ENCODE measurements at places on chromosomes 12 and 14.

DNA sequence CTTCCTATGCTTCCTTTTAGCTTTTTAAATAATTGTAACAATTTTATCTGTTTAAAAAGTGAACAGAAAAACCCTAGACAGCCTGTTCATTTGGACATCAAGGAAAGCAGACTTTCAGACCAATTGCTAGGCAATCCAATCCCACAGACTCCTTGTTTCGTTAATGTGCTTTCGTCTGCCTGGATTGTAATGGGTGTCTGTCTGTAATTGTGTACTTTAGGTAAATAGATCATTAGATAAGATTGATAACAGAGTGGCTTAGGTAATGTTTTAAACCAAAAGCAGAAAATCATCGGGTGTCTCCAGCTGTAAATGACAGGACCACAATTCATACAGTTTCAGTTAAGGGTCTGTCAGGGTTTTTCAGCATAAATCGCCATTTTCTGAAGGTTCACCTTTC is 19.6 kb downstream of the CCDC60 start:
- DNase-seq: no peak

DNA sequence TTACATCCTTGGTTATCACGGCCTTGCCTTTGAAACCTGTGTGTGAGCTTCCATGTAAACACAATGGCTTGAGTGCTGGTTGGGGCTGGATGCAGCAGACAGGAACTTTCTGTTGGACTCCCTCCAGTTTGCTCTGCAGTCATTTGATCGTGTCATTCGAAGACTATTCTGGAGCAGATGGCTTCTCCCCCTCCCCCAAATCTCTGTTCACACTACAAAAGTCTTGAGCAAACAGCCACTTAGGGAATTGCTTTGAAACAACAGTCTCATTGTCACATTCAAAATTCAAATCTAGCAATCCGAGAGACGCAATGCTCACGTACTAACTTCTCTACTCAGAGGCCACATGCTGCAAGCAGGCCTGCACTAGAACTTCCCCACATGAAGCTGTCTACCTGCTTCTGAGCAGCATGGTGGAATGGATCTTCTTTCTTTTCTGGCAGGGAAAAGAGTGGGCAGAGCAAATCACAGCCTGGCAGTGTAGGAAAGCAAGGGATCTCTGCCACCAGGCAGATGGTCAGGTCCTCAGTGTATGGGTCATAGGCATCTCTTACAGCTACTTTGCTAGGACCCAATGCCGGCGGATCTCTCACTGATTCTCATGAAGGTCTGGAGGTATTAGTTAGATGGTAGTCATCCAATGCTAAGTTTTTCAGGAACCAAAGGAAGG is 214.2 kb downstream of the PPM1H start:
- DNase-seq: no peak

GRCh38 chr14:67633451-67634147 is 13.9 kb downstream of the ARG2 start:
- DNase-seq: no peak

DNA sequence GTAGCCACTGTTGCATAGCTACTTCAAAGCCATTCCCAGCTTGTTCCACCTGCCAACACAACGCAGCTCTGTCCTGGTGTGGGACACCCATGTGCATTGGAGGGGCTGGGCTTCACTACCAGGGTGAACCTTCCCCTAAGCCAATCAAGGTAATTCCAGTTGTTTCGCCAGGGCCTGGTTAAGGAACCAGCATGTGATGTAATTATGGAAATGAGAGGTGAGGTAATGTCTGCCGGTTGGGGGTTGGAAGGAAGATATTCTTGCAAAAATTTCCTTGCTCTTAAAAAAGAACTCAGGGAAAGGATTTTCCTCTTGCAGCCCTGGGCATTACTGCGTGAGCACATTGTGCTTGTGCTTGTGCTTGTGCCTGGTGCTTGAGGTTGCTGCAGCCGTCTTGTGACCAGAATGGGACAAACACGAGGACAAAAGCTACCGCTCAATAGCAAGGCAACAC is 14.9 kb downstream of the TUBA1C start:
- DNase-seq: no peak

- peak; percentile 25 for DNase-seq
These were observed 96.2 kb downstream of the BTG1 start for GRCh38 chr12:92049403-92049802.

GRCh38 chr12:100661300-100661951 is 87.9 kb downstream of the GAS2L3 start:
- peak; percentile 12 for DNase-seq

- DNase-seq: no peak
These were observed 68.3 kb downstream of the RIMBP2 start for GRCh38 chr12:130647814-130648213.

DNA sequence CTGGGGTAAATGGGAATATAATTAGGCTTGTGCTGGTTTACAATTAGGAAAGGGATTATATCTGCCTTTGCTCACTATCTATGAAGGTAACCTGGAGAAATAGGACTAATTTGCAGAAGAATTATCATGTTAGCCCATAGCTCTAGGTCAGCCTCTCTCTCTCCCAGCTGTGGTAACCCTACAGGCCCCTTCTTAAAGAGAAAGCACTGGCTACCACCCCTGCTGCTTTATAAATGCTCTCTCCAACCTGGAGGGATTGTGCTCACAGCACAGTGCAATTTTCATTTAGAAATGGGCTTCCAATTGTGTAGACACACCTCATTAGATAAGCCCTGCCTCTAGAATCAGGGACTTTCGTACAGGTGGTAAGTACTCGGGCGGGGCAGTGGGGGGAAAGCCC is 22.7 kb upstream of the MGST1 start:
- DNase-seq: no peak

DNA sequence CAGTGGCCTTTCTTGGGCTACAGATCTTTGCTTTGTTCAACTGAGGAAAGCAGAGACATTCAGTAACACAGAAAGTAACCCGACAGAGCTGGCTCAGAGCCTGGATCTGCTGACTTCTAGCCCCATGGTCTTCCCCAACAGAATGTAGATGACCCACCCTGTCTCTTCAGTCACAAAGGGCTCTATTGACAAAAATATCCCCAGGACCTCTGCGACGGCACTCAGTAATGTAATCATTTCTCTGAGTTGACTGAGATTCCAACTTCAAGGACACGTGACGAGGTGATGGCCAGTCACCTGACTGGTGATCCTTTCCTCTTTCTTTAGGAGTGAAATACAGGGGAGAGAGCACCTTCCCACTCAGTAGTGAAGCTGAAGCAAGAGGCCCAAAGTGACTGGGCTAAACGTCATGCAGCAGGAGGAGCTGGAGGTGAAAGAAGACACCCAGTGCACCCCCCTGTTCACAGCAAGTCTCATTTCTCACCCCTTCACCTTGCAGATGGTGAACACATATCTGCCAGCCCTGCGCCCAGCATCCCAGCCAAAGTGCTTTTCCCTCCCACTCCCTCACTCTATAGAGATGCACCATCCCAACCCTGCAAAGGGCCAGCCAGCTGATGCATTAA is 179.2 kb upstream of the EGLN3 start:
- DNase-seq: no peak

DNA sequence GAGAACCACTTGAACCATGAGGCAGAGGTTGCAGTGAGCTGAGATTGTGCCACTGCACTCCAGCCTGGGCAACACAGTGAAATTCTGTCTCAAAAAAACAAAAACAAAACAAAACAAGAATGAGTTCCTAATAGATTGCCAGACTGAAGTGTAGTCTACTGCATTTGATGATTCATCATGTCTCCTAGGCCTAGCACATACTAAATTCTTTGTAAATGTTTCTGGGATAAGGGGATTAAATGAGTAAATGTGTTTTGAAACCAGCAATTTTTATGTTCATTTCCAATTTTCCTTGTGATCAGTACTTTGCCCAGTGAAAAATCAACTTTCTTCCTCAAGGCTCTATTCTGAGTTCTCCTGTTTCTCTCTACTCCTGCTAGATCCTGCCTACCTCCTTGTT is 2.9 kb upstream of the DYRK2 start:
- no peak for DNase-seq

DNA sequence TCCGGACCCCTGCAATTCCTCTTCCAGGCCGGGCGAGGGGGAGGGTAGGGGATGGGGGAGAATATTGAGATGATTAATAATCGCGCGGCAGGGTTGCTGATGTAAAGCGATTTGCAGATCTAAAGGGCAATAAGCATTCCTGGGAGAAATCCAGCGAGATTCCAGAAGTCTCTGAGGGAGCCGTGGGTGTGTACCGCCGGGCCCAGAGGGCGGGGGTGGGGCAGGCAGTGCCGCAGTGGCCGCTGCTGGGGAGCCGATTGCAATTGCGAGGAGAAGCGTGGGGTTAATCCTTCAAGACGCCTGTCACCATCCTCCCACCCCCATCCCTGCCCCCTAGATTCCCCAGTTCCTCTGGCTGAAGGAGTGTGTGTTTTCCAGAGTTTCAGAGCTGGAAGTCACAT is 16.4 kb downstream of the FOS start:
- no peak for DNase-seq

DNA sequence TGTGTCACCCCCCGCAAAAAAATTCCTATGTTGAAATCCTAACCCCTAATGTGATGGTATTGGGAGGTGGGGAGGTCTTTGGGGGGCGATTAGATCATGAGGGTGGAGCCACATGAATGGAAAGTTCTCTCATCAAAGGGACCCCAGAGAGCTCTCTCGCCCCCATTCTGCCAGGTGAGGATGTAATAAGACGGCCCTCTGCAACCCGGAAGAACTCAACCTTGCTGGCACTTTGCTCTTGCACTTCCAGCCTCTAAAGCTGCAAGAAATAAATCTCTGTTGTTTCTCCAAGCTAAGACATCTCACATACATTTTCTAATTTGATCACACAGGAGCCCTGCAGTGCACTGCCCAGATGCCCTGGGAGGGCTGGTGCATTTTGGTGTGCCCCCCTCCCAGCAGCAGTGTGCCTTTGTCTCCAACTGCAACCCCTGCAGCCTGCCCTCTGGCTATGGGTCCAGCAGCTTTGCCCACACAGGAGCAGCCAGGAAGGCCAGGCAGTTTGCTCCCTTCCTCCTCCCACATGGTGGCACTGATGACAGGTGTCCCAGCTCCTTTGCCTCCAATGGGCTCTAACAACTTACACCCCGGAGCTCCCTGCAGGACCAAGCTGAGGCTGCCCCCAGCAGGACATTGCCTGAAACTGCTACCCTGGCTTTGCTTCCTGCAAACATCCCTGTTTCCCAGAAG is 59.3 kb downstream of the C14orf132 start:
- DNase-seq: peak; percentile 33

DNA sequence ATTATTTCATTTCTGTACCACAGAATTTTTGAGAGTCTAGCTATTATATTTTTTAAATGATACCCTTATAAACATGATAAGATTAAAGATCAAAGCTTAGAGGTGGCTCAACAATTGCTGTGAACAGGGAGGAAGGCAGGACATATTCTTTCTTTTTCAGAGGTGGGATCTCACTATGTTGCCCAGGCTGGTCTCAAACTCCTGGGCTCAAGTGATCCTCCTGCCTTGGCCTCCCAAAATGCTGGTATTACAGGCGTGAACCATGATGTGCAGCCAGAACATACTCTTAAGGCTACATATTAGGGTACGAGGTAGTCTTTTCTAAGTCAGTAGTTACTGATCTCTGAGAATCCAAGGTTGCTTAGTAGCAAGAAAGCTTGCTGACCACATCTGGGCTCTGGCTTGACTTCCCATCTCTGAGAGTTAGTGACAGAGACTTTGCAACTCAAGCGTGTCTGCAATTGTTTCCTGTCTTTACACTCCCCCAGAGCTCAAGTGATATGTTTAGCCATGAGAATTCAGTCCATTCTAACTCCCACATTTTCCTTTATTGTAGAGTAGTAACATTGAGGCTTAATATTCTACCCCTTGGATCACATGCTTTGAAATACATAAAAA is 8.6 kb downstream of the RAB5B start:
- DNase-seq: peak; percentile 68

DNA sequence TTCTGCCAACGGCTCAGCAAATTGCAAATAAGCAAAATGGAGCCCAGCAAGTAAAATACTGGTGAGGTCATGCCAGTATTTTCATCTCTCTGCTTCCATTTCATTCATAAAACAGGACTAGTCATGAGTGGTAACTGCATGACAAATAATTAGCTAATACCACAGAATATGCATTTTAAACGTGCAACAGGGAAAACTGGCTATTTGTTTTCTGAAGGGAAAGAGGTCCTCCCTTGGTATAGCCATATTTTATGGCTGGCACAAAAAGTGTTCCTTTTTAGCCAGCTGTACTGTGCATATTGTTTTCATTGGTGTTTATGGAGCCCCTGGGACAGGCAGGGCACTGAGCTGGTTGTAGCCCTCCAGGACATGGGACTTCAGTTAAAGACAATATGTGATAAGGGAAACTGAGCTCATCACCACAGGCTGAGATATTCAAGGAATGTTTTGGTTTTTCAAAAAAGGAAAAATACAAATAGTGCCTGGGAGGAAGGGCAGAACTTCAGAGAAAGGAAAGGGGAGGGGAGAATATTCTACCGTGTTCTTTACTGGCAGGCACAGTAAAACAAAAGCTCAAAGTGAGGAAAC is 26.1 kb upstream of the FOXN3 start:
- DNase-seq: no peak

GRCh38 chr14:59328454-59328853 is 136.7 kb downstream of the GPR135 start:
- DNase-seq: no peak

GRCh38 chr14:103675957-103676356 is 39.3 kb downstream of the XRCC3 start:
- DNase-seq: no peak

- DNase-seq: no peak
These were observed 14.0 kb downstream of the CEP83 start for GRCh38 chr12:94445662-94446061.

- no peak for DNase-seq
These were observed 404.7 kb downstream of the DAD1 start for GRCh38 chr14:22184157-22184829.

DNA sequence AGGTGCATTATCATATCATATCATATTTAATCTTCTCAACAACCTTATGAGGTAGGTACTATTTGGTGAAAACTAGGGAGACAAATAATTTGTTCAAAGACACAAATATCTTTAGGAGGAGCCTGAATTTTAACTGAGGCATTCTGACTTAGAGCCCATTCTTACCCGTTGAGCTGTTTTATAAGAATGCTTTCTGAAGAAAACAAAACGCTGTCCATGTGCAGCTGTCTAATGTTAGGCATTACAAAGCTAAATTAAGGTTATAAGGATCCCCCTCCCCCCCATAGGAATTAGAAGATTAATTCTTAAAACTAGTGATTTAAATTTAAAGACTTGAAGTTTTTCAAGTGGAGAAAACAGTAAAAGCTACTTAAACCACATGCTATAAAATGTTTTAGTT is 6.4 kb downstream of the KTN1 start:
- DNase-seq: no peak

Measured in GM20000 (cell line).